Endothelial cell of umbilical vein (primary cell): ENCODE measurements at places on chromosomes 4 and X.

DNA sequence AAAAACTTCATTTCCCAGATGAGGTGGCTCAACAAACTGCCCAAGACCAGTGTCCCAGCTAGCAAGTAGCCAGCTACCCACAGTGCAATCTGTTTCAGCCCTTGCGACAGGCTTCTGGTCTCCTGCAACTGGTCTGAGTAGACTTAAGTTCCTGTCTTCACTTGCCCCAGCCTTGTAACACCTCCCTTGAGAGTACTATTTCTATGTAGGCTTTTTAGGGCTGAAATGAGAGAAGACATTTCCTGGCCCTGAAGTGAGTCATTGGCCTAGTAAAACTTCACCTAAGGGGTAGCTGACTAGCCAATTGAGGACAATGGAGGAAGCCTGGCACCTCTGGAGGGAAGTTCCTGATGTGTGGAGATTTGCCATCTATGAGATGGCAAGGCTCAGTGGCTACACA lies 80.1 kb upstream of the STIM2 start:
- DNase-seq, result peak; percentile 39

- DNase-seq, result peak; percentile 4
Observed at GRCh38 chrX:42466332-42467046, 311.5 kb downstream of the PPP1R2C start.

GRCh38 chr4:1756079-1756478 lies 34.8 kb downstream of the TACC3 start:
- peak; percentile 59 for DNase-seq

DNA sequence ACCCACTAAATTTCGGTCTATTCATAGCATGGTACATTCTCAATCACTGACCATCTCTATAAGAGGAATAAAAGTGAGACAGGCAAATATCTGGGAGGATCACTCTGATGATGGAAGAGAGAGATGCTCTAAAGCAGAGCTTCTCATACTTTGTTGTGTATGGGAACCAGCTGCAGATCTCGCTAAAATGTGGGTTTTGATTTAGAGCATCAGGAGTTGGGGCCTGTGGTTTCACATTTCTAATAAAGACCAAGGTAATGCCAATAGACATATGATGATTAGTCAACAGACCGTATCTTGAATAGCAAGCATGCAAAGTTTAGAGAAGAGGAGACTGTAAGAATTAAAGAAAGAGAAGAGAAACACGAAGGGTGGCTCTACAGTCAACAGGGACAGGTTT lies 107.4 kb upstream of the FTHL17 start:
- DNase-seq, result no peak

- DNase-seq, result no peak
Observed at GRCh38 chrX:108573136-108573535, 133.5 kb downstream of the COL4A5 start.

- no peak for DNase-seq
Observed at GRCh38 chr4:129345609-129346008, 249.7 kb downstream of the C4orf33 start.

DNA sequence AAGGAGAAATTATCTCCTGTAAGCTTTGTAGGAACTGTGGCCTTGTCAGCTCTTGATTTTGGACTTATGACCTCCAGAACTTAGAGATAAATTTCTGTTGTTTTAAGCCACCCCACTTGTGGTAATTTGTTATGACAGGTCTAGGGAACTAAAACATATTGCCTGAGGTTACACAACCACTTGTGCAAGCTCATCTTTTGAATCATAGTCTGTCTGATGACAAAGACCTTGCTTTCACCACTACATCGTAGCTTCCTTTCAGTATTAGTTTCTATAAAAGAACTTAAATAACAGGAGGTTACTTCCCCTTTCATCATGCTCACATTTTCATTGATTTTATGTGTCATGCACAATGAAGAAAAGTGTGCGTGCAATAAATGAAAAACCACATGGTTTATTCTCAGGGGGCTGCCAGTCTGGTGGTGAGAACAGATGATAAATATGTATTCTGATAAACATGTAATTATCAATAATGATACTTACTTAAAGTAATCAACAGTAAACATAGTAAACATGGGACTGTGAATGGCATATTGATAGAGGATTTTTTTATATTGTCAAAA lies 690.0 kb upstream of the HS3ST1 start:
- no peak for DNase-seq

GRCh38 chr4:113539408-113539807 lies 222.1 kb downstream of the CAMK2D start:
- no peak for DNase-seq

- DNase-seq, result no peak
Observed at GRCh38 chr4:113553082-113553481, 208.5 kb downstream of the CAMK2D start.

DNA sequence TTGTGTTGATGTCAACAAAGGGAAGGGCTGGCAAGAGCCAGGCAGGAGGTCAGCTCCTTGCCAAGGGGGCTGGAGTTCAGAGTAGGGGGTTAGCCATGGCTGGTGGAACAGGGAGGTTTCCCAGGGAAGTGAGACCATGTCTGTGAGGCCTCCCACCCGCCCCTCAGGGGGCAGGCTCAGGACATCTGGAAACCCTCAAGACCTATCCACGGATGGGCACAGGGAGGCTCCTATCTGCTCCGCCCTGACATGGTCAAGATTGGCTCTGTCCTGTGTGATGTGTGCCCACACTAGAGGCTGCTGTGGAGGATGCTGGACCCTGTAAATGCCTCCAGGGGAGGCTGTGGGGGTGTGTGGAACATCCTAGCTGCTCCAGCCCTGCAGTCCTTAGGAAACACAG lies 8.0 kb upstream of the TMEM185A start:
- no peak for DNase-seq

GRCh38 chr4:63620271-63620670 lies 789.0 kb downstream of the TECRL start:
- no peak for DNase-seq

- no peak for DNase-seq
Observed at GRCh38 chr4:117704721-117705120, 329.6 kb upstream of the NDST3 start.

DNA sequence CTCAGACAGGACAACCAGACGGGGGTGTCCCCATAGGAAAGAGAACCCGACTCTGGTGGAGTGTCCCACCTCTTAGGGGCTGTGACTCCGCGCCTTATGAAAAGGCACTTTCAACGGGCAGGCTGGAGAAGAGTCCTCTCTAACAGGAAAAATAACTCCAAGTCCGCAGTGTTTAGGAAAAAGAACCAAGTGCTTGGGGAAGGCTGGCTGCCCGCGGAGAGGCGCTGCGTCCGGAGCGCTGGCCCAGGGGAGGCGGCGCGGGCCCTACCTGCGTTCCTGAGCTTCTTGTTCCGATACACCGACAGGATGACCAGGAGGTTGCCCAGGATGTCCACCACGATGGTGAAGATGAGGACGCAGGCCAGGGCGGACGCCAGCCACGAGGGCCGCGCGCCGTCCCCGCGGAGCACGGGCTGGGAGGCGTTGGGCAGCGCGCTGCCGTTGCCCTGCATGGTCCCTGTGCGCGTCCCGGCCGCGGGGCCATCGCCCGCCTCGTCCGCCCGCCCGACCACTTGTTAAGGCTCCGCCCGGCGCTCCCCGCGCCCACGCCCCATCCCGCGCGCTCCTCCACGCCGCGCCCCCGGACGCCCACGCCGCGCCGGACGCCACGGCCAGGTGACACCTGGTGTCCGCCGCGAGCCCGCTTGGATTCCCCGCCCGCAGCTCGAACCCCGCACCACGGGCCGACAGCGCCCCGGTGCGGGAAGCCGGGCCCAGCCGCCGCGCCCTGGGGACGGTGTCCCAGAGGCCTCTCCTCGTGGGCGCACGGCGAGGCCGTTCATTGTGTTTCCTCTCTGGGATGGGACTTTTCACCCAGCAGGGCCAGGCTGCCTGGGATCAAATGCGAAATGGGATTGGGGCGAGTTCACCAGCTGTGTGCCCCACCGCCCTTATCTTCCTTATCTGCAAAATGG lies at the start of gene MTNR1A:
Gene MTNR1A, minus strand, starts transcription at position 654 of the 914 bp plus-strand sequence. Its CDS starts 202 bp downstream, at position 452.
- no peak for DNase-seq

DNA sequence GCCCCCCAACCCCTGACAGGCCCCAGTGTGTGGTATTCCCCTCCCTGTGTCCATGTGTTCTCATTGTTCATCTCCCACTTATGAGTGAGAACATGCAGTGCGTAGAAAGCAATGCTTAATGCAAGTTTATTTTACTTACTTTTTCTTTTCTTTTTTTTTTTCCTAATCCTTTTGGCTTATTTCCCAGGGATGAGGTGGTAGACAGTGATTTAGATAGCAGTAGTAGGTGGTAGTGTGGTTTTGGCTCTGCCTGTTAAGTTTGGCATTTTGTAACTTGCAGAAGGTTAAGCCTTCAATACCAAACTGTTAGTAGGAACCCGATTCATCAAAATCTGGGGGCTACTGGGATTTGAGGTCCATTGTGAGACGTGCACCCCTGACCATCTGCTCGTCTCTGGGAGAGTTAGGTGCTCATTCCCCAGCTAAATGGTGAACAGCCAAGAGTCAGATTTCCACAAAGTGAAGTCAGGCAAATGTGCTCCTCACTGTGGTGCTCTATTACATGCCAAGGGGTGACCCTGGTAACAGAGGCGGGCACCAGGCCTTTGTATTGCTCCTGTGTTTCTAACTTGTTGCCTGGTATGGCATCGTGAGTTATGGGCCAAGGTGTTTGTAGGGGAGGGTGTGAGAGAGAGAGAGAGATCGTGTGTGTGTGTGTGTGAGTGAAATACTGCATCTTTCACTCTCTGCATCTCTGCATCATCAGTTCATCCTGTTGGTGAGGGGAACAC lies 70.3 kb downstream of the PHOX2B start:
- DNase-seq, result no peak

- DNase-seq, result no peak
Observed at GRCh38 chr4:86416081-86416480, 56.2 kb upstream of the MAPK10 start.
